ENCODE measurements at places on chromosomes 16 and 17.

DNA sequence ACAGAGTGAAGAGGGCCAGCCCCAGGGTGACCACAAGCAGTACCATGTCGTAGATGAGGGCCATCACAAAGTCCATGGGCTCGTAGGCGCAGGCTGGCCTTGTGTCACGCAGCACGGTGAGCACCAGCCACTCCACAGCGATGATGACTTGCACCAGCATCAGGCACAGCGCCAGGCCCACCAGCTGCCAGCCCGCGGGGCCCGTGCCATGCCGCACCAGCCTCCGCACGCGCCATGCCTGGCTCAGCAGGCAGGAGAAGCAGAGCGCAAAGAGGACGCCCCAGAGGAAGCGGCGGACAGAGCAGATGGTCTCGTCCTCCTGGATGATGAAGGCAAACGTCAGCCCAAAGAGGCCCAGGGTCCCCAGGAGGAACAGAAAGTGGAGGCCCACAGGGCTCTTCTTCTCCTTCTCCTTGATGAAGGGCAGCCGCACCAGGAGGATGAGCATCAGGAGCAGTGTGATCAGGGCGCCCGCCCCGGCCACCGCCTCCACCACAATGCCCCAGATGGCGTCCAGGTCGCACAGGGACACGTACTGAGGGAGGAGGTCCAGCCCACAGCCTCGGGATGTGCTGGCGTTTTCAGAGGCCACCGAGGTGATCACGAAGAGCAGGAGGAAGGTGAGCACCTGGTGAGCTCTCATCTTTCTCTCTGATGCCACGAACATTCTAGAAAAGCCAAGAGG is 12.3 kb downstream of the GPRC5B start:
- H3K36me3 ChIP-seq: no peaks in the 10 kb centered on the region
- no peaks in the 10 kb centered on the region for H3K27me3 ChIP-seq

GRCh38 chr16:84916178-84916577 is 95.2 kb downstream of the ZDHHC7 start:
- H3K36me3 ChIP-seq: no peaks in the 10 kb centered on the region
- H3K4me3 ChIP-seq: no peak overlapping the region
- H3K4me1 ChIP-seq: no peaks in the 10 kb centered on the region
- no peak for DNase-seq

GRCh38 chr17:39603304-39604016 is 4.3 kb downstream of the NEUROD2 start:
- H3K27me3 ChIP-seq: peaks cover 81% of the 10 kb centered on the region
- H3K36me3 ChIP-seq: no peaks in the 10 kb centered on the region

GRCh38 chr17:7011942-7012254 is 526 bp upstream of the RNASEK start:
- no peak for DNase-seq
- H3K27ac ChIP-seq: peak overlapping the region; percentile 100
- H3K36me3 ChIP-seq: peaks cover 16% of the 10 kb centered on the region
- H3K4me1 ChIP-seq: peaks cover 59% of the 10 kb centered on the region
- peaks cover 3% of the 10 kb centered on the region for H3K27me3 ChIP-seq
- peak overlapping the region; percentile 90 for H3K4me3 ChIP-seq

GRCh38 chr16:79928142-79928873 is 327.8 kb upstream of the MAF start:
- no peak overlapping the region for H3K4me3 ChIP-seq
- H3K27me3 ChIP-seq: no peaks in the 10 kb centered on the region
- H3K36me3 ChIP-seq: no peaks in the 10 kb centered on the region
- no peaks in the 10 kb centered on the region for H3K4me1 ChIP-seq
- no peak overlapping the region for H3K27ac ChIP-seq
- DNase-seq: no peak

GRCh38 chr17:74217037-74217730 is 3.8 kb downstream of the TTYH2 start:
- no peak overlapping the region for H3K4me3 ChIP-seq
- H3K27me3 ChIP-seq: no peaks in the 10 kb centered on the region
- H3K4me1 ChIP-seq: peaks cover 39% of the 10 kb centered on the region
- DNase-seq: no peak

DNA sequence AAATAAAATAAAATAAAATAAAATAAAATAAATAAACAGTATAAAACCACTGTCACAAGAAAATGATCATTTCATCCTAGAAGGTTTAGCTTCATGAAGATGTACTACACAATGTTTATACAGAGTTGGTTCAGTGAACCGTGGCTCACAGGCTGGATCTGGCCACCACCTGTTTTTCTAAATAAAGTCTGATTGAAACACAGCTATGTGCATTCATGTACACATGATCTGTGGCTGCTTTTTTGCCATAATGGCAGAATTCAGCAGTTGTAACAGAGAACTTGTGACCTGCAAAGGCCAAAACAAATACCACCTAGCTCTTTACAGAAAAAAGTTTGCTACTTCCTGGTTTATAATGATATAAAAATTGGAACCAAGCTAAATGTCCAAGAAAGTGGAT is 12.6 kb upstream of the RPRML start:
- no peaks in the 10 kb centered on the region for H3K36me3 ChIP-seq
- H3K4me1 ChIP-seq: no peaks in the 10 kb centered on the region
- H3K27ac ChIP-seq: no peak overlapping the region
- DNase-seq: no peak
- H3K4me3 ChIP-seq: no peak overlapping the region

GRCh38 chr16:26391833-26392232 is 674.9 kb upstream of the C16orf82 start:
- H3K27me3 ChIP-seq: peaks cover 11% of the 10 kb centered on the region
- no peak for DNase-seq
- no peaks in the 10 kb centered on the region for H3K36me3 ChIP-seq
- no peak overlapping the region for H3K27ac ChIP-seq
- no peak overlapping the region for H3K4me3 ChIP-seq

DNA sequence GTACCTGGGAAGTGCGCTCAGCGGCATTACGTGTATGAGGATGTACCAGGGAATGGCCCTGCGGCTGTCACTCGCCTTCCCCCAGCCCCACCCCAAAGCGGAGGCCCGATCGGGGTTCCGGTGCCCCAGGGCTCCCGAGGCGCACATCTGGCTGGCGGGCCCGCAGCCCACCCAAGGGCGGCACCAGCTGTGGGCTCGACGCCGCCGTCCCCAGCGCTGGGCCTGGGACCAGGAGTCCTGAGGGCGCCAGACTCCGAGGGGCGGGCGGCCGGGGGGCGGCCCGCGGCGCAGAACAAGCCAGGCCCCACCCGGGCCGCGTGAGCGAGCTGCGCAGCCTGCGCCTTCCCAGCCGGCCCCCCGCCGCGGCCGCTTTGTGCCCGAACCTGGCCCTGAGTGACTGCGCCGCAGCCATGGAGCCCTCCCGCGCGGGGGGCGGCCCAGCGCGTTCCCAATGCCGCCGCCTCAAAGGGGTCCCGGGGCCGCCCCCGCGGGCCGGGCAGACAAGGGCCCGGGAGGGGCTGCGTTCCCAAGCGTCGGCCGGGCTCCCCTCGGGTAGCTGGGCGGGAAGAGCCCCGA is 17.4 kb downstream of the ZNF423 start:
- no peaks in the 10 kb centered on the region for H3K4me1 ChIP-seq
- no peak overlapping the region for H3K4me3 ChIP-seq
- no peaks in the 10 kb centered on the region for H3K36me3 ChIP-seq
- no peak for DNase-seq
- no peak overlapping the region for H3K27ac ChIP-seq

DNA sequence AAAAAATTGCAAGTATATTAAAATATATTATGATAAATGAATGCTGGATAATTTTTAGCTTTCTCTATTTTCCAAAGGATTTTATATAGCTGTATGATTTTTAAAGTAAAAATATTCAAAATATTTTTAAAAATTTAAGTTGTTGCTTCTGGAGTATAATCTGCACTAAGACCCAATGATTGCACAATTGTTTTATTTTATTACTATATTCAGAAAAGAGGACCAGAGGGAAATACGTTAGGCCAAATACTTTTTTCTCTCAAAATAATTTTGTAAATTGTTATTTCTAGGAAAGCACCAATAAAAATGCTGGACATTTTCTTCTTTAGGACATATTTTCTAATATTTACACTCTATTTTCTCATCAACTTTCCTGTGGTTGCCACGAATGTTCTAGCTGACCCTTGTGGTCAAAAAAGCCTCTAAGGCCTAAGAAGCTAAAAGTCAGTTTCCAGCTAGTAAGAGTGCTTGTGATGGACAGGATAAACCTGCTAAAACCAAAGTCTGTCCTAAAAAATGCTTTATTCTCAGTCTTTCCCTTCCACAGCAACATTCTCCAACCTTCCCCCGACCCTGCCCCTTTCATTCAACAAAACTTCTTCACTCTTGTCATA is 31.2 kb downstream of the MMD start:
- no peak for DNase-seq
- no peak overlapping the region for H3K4me3 ChIP-seq
- H3K4me1 ChIP-seq: no peaks in the 10 kb centered on the region
- peaks cover 7% of the 10 kb centered on the region for H3K36me3 ChIP-seq
- no peaks in the 10 kb centered on the region for H3K27me3 ChIP-seq

GRCh38 chr16:11350921-11351335 is 5.7 kb downstream of the RMI2 start:
- no peak overlapping the region for H3K4me3 ChIP-seq
- no peak for DNase-seq
- H3K27ac ChIP-seq: no peak overlapping the region
- H3K4me1 ChIP-seq: peaks cover 55% of the 10 kb centered on the region
- peaks cover 21% of the 10 kb centered on the region for H3K36me3 ChIP-seq

DNA sequence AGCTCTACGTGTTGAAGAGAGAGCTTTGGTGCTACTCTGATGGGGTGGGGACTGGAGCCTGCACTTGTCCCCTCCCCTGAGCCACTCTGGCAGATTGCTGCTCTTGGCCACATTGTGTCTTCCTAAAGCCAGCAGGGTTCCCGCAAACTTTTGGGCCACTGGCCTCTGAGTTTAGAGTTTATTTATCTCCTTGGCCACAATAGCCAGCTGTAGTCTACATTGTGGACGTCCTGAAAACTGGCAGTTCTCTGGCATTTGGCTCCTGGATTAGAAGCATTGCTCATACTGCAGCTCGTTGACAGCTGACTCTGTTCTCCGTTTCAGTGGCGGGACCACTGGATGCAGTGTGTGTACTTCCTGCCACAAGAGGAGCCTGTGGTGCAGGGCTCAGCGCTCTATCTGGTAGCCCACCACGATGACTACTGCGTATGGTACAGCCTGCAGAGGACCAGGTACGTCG is 34.6 kb downstream of the PRMT7 start:
- H3K4me3 ChIP-seq: no peak overlapping the region
- peaks cover 11% of the 10 kb centered on the region for H3K4me1 ChIP-seq
- no peaks in the 10 kb centered on the region for H3K27me3 ChIP-seq
- DNase-seq: peak; percentile 40
- no peak overlapping the region for H3K27ac ChIP-seq

DNA sequence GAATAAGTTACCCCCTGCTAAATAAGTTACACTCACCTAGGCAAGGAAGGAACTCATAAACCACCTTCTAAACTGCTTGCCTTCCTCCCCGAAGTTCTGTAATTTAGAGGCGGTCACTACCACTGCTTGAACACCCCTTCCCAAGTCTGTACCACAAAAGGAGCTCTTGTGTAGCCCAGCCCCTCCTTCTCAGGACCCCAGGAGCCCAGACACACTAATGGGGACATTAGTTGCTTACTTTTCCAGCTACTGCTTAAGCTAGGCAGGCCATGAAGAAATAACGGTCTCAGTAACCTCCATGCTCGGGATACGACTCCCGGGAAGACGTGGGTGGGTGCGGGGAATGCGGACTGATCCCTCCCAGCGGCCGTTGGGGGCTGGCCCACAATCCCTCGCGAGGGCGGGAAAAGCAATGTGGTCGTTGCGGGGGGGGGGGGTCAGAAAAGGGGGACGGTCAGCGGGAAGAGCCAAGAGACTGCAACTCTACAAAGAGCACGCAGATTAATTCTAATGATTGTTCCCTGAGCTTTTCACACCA is at the start of gene TEX14:
TEX14 (minus strand) TSS at position 345 of the 538 bp plus-strand sequence. CDS start 40,044 bp downstream, outside the sequence.
- H3K4me3 ChIP-seq: peak within 1 kb of the TSS; percentile 92
- peaks cover 21% of the 10 kb centered on the region for H3K36me3 ChIP-seq
- no peak for DNase-seq
- peaks cover 34% of the 10 kb centered on the region for H3K4me1 ChIP-seq
- no peaks in the 10 kb centered on the region for H3K27me3 ChIP-seq

GRCh38 chr17:21089933-21090901 is 36.5 kb upstream of the DHRS7B start:
- peaks cover 2% of the 10 kb centered on the region for H3K27me3 ChIP-seq
- no peaks in the 10 kb centered on the region for H3K36me3 ChIP-seq
- DNase-seq: no peak

Data from activated naive CD8-positive, alpha-beta T cell treated with anti-CD3 and anti-CD28 coated beads, Interleukin-2, amount 50 U/mL, for 24 hours (primary cell).